ENCODE measurements at places on chromosomes 16 and 17.

DNA sequence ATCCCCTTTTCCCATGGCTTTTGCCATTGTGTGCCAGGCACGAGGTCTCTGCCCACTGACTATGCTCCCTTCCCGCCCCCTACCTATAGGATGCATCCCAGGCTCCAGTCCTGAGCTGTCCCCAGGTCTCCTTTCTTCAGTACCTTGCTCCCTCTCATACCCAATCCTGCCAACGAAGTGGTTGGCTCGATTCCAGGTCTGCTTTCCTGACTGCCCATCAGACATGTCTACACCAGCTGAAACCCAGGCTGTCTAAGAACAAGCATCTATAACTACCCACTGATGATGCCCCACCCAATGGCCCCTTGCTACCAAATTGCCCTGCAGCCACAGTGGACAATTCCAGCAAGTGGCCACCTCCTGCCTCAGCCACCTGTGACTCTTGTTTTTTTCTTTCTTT, 479.1 kb downstream of the SOX9 start:
- no peak for DNase-seq

DNA sequence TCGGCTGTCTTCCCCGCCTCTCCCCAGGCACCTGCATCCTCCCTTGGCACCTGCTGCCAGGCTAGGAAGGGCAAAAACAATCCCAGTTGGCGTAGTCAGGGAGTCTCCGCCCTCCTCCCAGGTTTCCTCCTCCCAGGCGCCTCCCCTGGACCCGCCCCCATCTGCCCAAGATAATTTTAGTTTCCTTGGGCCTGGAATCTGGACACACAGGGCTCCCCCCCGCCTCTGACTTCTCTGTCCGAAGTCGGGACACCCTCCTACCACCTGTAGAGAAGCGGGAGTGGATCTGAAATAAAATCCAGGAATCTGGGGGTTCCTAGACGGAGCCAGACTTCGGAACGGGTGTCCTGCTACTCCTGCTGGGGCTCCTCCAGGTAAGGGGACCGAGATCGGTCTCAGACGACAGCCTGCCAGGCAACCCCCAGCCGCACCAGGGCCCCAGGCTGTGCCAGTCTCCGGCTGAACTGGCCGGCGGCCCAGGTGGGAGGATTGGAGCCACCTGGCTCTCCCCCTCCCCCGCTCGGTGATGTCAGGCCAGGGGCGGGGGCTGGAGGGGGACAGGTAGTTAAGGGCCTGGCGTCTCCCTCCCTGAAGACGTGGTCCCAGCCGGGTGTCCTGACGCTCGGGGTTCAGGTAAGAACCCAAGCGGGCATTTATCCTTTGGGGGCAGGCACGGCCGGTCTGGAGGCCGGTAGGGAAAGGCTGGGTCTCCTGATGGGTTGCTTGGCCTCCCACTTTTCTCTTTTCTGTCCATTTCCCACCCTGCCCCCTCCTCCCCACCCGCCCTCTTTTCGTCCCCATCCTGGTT, at the start of gene GRB7:
TSS of gene GRB7 (plus strand) at position 179 of the 808 bp plus-strand sequence. CDS start 4,364 bp downstream, outside the sequence.
- no peak for DNase-seq

DNA sequence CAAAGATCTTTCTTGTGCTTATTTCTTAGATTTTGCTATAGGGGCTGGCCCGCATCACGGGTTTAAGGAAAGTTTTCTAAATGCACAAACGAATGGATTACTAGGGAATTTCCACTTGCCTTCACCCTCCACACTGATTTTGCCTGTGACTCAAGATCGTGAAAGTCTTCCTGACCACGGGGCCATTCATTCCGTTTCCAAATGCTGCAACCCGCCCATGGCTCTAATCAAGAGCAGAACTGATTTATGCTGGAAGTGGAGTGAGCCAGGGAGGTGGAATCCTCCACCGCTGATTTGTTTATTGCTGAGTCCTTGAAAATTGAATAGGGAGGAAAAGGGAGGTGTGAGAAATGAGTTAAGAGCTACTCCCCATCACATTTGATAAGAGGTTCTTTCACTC, 52.4 kb downstream of the CA10 start:
- DNase-seq = no peak

- DNase-seq = no peak
Measured at GRCh38 chr16:21302898-21303528, 24.9 kb upstream of the CRYM start.

DNA sequence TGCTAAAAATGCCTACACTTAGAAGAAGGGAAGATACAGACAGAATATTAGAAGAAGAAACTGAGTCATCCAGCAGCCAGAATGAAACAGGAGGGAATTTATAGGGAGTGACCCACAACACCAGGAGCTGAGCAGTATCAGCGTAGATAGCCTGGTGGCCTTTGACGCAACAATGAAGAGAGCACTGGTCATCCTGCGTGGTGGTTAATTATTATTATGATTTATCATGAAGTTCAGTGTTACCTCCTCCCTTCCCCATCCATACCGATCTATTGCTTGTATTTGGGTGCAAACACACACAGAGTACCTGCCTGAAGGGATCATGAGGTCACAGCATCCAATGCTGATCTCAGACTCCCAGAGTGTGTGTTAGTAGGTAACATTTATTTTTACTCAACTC, 38.5 kb downstream of the ERCC4 start:
- no peak for DNase-seq

- no peak for DNase-seq
Measured at GRCh38 chr17:79799174-79799537, 2.3 kb upstream of the CBX8 start.

- DNase-seq = no peak
Measured at GRCh38 chr16:67979955-67980678, at the start of gene DPEP3. Gene DPEP3 (minus strand): TSS chr16:67980499. CDS start chr16:67980380, 119 bp downstream.

DNA sequence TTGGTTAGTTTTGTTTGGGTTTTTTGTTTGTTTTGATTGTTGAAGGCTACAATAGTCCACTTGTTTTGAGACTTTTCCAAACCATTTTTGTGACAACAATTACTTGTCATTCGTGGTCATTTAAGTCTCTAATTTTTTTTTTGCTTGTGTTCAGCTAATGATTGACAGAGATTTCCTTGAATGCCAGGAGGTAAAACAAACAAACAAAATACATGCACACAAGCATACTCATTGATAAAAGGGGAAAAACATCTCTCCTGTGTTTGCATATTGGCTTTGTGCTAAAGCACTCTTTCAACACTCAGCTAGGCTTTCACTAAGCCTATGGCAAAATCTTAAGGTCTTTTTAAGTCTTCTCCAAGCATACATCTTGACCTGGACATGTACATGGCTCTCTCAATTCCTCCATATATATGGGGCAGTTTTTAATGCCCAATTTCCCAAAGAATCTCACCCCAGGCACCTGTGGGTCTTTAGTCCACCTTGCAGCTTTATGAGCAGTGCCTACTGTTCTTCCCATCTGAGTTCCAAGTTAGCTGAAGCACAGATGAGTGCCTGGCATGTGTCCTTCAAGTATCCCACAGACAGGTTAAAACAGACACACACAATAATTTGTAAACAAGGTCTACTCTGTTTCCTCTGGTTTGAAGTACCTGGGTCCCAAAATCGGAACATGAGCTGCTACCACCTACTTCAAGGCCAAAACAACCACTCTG, 24.2 kb upstream of the HS3ST3B1 start:
- DNase-seq = no peak

- no peak for DNase-seq
Measured at GRCh38 chr16:72961115-72961832, 86.7 kb downstream of the ZFHX3 start.

- DNase-seq = no peak
Measured at GRCh38 chr16:69520800-69521602, 44.8 kb upstream of the NFAT5 start.

GRCh38 chr17:31433091-31433790, 41.8 kb downstream of the RAB11FIP4 start:
- DNase-seq = peak; percentile 2

DNA sequence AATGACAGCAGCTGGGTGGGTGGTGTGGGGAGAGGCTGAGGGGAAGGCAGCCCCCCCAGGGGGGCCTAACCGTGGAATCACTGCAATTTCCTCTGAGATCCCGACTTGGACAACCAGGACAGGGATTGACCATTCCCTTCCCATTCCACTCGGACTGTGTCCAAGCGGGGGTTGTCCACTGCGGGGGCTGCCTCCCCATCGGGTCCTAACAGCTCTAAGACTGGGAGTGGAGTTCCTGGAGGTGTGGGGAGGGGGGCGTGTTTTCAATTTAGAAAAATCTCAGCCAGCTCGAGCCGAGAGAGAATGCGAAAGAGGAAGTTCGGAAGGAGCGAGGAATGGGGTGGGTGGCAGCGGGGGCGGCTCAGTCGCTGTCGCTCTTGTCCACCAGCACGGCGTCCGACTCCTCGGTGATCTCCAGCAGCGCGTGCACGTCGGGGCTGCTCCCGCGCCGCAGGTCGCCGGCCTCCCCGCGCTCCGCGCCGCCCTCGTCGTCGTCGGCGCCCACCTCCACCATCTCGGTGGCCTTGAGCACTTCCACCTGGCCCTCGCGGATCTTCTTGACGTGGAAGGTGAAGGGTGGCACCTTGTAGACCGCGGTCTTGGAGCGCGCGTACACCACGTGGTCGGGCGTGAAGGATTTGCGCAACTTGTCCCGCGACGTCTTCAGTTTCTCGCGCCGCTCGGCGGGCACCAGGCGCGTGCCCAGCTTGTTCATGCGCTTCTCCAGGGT, 16.2 kb upstream of the STAT3 start:
- no peak for DNase-seq

DNA sequence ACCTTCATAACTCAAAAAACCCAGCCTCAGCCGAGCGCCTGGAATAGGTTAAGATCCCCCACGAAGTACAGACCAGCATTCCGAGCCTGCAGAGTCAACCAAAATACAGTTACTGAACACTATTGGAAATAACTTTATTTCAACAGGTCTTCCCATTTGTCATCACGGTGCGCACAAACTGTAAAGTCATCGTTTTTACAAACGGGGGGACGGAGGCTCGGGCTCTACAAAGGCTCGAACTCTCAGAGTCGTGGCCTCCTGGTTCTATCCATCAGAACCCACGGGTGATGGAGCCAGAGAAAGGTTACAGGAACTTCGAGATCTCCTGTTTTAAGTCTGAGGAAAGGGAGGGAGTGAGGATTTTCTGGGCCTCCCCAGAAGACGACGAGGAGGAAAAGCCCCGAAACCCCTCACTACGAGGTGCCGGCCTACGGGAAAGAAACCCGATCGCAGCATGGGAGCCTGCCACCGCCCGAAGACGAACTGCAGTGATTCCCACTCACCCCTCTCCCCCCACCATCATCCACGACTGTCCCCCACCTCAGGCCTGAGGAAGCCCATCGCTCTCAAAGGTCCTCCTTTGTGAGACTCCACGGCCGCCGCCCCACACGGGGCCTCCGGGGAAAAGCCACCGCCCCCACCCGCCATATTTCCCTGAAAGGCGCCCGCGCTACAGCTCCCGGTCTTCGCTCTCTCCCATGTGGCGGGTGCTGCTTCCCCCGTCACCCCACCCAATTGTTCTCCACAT, 917 bp downstream of the YWHAE start:
- peak; percentile 33 for DNase-seq

DNA sequence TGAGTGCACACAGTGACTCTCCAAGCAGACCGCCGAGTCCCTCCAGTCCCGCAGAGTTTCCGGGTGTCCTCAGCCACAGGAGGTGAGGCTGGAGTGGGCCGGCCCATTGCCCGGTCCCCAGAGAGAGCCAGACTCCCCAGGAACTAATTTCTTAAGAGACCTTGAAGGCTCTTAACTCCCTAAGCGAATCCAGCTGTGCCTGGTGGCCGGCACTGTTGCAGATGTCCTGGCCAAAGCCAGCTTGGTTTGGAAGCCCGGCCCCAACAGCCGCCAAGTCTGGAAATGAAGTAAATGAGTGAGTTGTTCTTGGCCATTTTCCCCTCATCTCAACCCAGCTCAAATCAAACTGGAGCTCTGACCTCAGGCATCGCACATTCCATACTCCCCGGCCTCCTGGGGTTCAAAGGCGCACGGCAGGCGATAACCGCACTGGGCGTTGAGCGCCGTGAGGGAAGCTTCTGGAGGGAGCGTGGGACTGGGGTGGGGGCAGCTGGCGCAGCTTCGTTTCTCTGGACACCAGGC, 42.0 kb downstream of the CMIP start:
- DNase-seq = no peak

- DNase-seq = peak; percentile 63
Measured at GRCh38 chr17:77429969-77430752, 289.4 kb downstream of the SEC14L1 start.

- no peak for DNase-seq
Measured at GRCh38 chr16:77723108-77723514, 797 bp downstream of the NUDT7 start.

DNA sequence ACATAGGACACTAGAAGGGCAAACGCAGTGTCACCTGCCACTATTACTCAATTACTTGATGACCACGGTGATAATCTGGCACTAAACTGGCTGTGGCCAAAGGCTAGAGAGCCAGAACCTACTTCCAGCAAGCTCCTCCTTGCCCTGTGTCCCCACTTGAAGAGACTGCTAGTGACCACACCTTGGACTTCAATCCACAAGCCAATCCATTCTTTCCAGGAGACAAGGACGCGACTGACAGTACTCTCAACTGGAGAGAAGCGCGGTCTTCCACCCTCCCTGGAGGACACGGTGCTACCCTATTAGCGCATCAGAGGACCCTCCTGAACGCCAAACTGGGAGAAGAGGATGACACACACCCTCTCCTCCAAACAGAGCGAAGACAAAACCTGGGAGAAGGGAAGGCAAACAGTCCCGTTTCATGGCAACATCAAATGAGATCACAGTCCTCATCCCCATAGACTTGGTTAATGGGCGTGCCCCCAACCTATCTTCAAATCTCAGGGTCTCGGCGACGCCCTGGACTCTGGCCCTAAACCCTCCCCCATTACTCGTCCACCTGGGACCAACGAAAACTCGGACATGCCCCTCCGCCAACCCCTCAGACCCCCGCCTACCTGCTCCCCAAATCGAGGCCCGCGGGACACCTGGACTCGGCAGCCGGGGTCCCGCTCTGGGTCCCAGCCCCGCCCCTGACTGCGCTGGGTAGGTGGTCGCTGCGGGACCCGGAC, 508 bp downstream of the FLCN start:
- DNase-seq = no peak
